Head of caudate nucleus (tissue), 42 donors: ENCODE measurements at places on chromosomes 5 and 9.

DNA sequence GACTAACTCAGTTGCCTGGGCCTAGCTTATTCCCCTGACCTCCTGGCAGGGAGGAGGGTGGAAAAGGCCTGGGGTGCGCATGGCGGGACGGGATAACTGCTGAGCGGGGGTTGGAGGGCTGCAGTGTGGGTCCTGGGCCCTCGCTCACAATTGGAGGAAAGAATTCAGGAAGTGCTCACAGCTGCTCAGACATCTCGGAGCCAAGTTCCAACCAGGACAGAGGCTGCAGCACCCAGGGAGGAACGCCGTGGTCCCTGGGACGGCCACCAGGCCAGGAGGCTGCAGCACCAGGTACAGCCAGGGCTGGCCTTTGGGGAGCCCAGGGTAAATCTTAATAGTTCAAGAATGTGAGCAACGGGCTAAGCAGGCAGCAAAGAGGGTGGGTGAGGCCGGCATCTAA, at the start of gene SPAAR:
Gene SPAAR (plus strand): TSS at position 217 of the 400 bp plus-strand sequence. CDS start 974 bp downstream, outside the sequence.
- no peak for DNase-seq

- DNase-seq = no peak
Measured at GRCh38 chr5:149150457-149150856, 9.2 kb downstream of the ABLIM3 start.

GRCh38 chr9:71607461-71607881, 160.8 kb downstream of the CEMIP2 start:
- no peak for DNase-seq

DNA sequence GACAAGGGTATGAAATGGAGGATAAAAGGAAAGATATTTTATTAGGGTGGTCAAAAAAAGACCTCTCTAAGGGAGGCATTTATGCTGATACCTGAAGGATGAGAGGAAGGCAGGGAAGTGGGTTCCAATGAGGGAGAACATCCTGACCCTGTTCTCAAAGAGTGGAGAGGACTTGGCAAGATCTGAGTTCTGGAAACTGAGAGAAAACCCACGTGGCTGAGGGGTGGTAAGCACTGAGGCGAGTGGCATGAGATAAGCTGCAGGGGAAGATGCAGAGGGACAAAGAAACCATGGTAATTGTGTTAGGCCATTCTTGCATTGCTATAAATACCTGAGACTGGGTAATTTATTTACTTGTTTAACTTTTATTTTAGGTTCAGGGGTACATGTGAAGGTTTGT, 16.8 kb downstream of the SH3RF2 start:
- DNase-seq = no peak

DNA sequence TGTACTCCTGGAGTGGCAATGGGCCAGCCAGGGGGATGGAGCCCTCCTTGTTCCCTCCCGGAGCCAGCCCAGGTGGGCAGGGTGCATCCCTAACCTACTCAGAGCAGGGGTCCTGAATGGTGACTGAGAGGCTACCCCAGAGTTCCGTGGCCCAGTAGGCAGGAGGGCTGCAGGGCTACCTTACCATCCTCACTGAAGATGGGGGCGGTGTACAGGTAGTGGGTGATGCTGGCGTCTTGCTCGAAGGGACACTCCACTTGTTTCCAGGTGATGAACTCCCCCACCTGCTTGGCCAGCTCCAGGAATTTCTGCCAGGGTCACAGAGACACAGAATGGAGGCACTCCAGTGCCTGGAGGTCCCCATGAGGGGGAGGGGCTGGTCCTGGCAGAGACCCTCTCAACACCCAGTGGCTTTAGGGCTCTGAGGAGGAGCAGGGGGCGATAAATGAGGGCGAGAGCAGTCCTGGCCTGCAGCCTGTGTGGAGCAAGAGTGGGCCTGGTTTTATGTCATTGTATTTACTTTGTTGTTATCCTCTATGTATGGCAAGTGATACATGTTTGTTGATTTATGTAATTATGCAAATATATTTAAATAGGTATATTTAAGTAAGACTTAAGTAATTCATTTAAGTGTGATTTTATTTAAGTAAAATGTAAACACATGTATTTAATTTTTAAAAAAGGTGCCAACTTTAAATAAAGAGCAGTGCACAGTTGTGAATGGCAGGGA, 39.9 kb upstream of the RNF130 start:
- DNase-seq = no peak

GRCh38 chr5:79235261-79235633, 684 bp upstream of the JMY start:
- DNase-seq = no peak

GRCh38 chr5:132961887-132962286, 1.5 kb downstream of the AFF4 start:
- DNase-seq = no peak

DNA sequence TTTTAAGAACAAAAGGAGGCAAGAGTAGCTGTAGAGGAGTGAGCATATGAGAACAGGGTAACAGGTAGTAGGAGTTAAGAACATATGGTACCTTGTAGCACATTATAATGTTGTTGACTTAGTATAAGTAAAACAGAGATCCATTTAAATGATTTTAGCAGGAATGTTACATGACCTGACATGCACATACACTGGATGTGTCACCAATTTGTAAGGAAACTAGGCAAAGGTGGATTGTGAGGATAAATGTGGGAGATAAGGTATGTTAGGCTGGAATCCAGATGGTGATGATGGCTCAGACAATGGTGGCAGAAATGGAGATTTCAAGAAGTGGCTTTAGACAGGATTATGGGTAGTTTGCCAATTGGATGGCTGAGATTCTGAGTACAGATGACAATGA, 443.1 kb upstream of the DAB2 start:
- no peak for DNase-seq

- no peak for DNase-seq
Measured at GRCh38 chr9:97866848-97867247, 13.8 kb downstream of the FOXE1 start.

DNA sequence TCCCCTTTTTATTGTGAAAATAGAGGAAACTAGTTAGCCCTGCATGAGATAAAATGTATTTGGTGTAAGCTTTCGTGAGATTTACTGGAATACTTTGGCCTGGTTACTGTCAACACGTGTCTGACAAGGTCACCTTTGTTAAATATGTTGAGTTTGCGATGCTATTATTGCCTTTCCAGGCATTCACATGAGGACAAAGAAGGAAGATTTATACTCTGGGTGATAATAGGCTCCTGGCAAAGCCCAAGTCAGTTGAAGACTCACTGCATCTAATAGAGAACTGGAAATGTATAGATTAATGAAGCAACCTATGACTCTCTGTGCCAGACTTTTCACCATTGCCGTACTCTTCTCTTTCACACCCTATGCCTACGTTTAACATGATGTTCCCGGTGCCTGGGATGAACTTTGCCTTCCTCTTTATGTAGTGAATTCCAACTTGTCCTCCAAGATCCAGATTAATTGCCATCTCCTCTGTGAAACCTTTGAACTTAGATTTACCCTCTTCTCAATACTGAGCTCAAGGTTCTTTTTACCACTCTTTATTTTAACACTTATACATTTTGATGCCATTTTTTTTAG, 33.9 kb downstream of the ITGA2 start:
- DNase-seq = no peak

- DNase-seq = no peak
Measured at GRCh38 chr9:21935631-21936030, 58.6 kb downstream of the CDKN2A start.

DNA sequence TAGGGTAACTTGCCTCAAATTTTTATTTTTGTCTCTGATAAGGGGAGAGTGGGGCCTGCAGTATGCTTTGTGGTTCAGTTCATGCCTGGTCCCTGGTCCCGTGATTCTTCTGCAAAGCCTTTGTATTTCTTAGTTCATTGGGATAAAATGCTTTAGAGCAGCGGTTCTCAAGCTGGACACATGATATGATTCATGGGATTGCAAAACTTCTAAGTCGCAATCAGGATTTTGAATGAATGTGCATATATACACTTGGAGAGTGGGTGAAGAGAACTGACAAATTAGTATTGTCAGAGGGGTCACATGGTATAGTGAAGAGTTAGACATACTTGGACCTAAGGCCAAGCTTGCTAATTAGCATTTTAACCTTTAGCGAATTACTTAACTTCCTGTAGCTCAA, 265.4 kb upstream of the KLF9 start:
- DNase-seq = no peak

DNA sequence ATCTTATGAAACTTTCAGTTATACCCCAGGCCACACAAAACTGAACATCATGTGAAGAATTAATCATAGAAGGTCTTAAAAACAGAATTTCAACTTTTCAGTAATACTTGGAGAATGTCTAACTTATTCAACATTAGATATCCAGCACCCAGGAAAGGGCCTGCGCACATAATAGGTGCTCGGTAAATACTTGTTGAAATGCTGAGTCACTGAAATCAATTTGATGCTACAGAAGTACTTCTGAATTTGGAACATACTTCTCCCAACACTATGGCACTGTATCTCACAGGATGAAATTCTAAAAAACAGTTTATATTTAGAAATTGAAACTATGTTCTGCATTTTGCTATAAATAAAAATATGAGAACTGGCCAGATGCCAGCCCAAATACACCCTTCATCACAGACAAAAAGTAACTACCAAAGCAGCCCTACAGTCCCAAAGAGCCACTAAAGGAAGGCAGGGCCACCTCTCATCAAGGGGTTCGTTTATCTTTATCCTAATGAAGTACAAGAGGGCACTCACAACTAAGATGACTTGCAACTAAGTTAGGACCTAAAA, 26.5 kb downstream of the MRPS27 start:
- no peak for DNase-seq

GRCh38 chr5:21680196-21680595, 1172.9 kb downstream of the CDH12 start:
- DNase-seq = no peak

DNA sequence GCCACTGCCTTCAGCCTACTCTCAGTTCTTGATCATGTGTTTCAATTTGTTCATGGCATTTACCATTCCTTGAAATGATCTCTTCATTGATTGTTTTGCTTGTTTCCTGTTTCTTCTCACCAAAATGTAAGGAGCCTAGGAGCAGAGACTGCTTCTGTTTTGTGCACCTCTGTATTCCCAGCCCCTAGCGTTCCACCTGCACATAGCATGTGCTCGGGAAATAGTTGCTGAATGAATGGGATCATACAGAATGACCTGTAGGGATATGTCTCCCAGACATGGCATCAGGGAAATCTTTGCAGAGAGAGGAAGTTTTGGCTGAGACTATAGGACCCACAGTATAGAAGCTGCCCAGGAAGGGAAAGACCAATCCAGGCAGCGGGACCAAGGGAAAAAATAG, 6.2 kb upstream of the CERCAM start:
- no peak for DNase-seq

- no peak for DNase-seq
Measured at GRCh38 chr5:119828541-119828940, 199.2 kb downstream of the FAM170A start.

DNA sequence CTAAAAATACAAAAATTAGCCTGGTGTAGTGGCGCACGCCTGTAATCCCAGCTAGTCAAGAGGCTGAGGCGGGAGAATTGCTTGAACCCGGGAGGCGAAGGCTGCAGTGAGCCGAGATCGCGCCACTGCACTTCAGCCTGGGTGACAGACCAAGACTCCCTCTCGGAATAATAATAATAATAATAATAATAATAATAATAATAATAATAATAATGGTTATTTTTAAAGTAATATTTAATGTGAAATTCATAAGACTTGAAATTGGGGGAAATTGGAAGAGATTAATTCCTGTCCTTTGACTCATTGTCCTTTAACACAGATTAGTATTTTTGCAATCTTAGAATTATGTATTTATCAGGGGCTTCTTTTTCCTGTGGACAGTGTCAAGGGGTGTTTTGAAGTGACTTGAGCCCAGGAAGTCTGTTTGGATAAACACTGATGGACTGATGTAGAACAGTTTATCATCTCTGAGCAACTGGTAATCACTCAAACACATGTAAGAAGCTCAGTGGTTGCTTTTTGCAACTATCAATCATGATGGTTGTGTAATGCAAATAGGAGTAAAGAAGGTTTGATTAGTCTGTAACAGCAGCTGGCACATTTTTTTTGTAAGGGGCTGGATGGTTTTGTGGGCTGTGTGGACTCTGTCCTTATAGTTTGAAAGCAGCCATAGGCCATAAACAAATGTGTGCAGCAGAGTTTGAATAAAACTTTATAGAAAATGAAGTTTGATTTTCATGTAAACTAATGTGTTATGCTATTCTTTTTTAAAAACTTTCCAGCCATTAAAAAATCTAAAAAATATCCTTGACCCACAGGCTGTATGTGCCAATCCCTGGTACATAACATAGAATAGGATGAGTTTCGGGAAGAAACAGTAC, 93.5 kb downstream of the F2RL2 start:
- no peak for DNase-seq

GRCh38 chr5:82252744-82253143, 25.4 kb downstream of the RPS23 start:
- no peak for DNase-seq

GRCh38 chr9:105373723-105374122, 74.1 kb upstream of the FSD1L start:
- no peak for DNase-seq

DNA sequence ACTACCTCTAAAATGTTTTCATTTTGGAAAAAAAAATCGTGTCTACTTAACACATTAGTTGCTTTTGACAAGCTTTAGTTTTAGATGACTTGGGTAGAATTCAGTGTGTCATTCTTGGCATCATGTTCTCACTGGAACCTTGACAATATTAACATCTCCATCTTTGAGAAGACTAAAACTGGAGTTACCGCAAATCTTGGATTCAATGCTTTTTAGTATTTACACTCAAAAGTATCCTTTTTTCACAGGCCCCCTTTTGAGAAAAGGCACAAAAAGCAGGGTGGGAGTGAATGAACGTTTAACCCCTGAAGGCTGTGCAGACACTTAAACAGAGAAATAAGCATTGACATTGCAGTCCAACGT, 549.1 kb downstream of the CSNK1G3 start:
- DNase-seq = no peak

DNA sequence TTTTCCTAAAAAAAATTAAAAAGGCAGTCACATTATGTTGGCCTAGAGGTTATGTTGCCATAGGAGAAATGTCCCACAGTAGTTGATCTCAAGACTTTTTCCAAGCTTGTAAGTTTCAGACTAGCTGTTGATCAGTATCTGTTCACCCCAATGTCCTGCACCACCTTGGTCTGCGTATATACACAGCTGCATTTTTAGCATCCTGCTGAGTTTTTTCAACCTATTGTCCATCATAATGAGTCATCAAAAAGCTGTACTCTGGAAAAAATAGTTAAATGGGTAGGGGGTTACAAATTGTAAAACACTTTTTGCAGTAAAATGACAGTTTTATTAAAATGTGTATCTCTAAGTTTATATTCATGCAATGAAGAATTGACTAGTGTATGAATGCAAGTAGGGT, 53.2 kb upstream of the TMEM171 start:
- DNase-seq = no peak

DNA sequence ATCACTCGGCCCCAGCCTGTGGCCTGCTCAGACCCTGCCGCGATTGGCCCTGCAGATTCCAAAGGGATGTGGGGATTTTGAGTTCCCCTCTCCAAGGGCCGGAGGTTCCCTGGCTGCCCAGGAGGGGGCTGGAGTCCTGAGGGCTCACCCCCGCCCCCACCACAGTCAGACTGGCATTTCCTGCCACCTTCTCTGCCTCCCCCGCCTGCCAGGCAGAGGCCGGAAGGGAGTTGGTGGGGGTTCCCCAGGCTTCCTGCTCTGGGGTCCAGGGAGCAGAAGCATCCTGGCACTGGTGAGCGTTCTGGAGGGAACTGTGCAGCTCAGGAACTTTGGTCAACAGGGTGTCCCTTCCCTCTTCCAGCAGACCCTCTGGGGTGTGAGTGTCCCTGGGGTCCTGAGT, 70.6 kb downstream of the RXRA start:
- no peak for DNase-seq

- DNase-seq = no peak
Measured at GRCh38 chr9:106075960-106076327, 381.6 kb downstream of the TMEM38B start.
